ENCODE measurements at places on chromosomes 11 and 22. TPM values are rescaled to one million over a fixed set of nuclear protein-coding genes. Genes with fewer than 3 reads are reported as not detected.

CCDC73 gene
- 0.07 TPM for total RNA-seq

RBFOX2 gene
- total RNA-seq = 63.1 TPM

CCDC188 gene
- not detected for total RNA-seq

GAB2 gene
- total RNA-seq = 12.7 TPM

MYBPC3 gene
- total RNA-seq = not detected

LMO2 gene
- 1.3 TPM for total RNA-seq

SERPING1 gene
- 61.8 TPM for total RNA-seq

CNGA4 gene
- 0.32 TPM for total RNA-seq

TIGD3 gene
- total RNA-seq = 0.73 TPM

KCNJ11 gene
- total RNA-seq = 2.9 TPM

C11orf16 gene
- total RNA-seq = not detected

MMP8 gene
- total RNA-seq = not detected

KCNJ5 gene
- not detected for total RNA-seq

OR8D4 gene
- total RNA-seq = not detected

LARGE1 gene
- 11.6 TPM for total RNA-seq

NAALAD2 gene
- 0.38 TPM for total RNA-seq

MB gene
- 0.37 TPM for total RNA-seq

GRCh38 chr22:25137577-25138525 is 61.8 kb upstream of the CRYBB3 start:
- no peak for DNase-seq

DNA sequence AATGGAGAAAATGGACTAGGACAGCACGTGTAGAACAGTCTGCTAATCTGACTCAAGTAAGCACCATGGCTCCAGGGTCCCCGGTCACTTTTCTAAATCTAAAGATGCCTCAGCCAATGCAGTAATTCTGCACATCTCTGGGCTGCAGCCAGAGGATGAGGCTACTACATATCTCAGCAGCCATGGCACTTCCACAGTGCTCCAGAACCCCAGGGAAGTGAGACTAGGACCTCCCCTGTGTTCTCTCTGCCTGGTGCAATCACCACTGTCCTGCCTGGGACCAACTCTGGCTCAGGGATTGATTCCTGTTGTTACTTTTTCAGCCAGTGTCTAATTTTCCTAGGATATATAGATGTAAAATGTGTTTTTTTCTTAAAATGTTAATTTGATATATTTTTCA is 129.4 kb upstream of the TOP3B start:
- DNase-seq = no peak

GRCh38 chr11:35148163-35148837 is 9.3 kb downstream of the CD44 start:
- DNase-seq = no peak

DNA sequence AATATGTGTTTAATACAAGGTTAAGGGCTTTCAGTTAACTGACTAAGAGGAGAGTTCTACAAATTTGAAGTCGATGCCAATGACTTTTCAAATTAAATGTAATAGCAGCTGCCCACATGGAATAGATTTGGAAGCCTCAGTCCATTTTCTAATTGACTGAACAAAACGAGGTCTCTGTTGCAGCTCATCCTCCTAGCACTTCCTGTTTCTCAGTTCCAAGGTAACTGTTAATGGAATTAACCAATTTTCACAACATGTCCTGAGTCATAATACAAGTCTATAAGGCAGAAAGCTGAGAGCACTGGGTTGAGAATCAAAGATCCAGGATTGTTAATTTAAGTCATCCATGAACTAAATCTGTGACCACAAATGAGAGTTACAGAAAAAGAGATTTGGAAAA is 177.2 kb downstream of the OPCML start:
- DNase-seq = no peak

GRCh38 chr11:126114486-126115126 is 51.9 kb upstream of the CDON start:
- no peak for DNase-seq

- no peak for DNase-seq
Observed at GRCh38 chr11:32280339-32280738, 155.0 kb downstream of the WT1 start.

- DNase-seq = no peak
Observed at GRCh38 chr11:48025293-48025983, 45.1 kb downstream of the PTPRJ start.

- no peak for DNase-seq
Observed at GRCh38 chr11:62988276-62988675, 3.5 kb upstream of the SLC22A6 start.

DNA sequence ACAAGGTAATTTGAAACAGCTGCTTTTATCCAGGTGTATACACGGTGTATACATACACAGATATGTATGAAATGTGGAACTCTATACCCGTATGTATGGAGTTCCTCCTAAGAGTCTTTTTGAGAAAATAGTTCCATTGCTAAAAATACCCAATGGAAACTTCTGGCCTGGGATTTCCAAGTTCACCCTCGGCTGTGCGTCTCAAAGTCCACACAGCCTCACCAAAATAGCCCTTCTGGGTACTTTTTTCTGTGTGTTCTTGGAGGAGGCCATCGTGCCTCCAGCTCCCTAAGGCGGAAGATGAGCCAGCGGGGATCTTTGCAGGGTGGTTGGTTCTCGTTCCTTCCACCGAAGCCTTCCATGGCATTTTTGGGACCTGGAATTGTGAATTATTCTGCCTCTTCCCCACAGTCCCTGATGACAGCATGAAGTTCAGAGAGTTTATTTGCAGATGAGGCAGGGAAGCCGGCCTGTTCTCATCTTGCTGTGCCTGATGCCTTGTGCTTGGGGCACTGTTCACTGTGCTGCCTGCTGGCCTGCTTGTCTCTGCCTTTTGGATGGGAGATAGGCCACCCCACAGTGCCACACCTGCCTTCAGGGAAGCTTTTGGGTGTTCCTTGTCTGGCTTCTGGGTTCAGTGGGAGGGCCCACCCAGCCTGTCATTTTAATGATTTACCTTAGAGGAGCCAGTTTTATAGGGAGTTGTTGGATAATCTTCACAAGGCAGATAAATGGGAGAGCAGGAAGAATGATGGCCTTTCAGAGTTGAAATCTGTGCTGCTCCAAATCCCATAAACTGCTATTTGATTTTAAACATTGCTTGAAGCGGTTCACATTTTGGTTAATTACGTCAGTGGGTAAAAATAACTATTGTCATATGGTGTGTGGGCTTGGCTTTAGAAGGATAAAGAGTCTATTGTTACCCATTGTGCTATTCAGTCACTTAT is 112.7 kb upstream of the OR4B1 start:
- peak; percentile 67 for DNase-seq

- DNase-seq = peak; percentile 60
Observed at GRCh38 chr11:2932850-2933251, 3.6 kb upstream of the PHLDA2 start.

GRCh38 chr11:28922386-28922981 is 814.3 kb downstream of the METTL15 start:
- no peak for DNase-seq

- no peak for DNase-seq
Observed at GRCh38 chr11:16155448-16155847, 200.9 kb downstream of the SOX6 start.

- no peak for DNase-seq
Observed at GRCh38 chr22:32708830-32709229, 92.7 kb upstream of the TIMP3 start.

GRCh38 chr22:37664249-37665101 is 6.0 kb downstream of the PDXP start:
- DNase-seq = no peak

GRCh38 chr11:10208131-10208575 is 85.9 kb downstream of the SBF2 start:
- peak; percentile 3 for DNase-seq

- DNase-seq = no peak
Observed at GRCh38 chr11:45048313-45048841, 97.7 kb upstream of the TP53I11 start.

GRCh38 chr11:110356762-110357671 is 60.6 kb upstream of the RDX start:
- peak; percentile 51 for DNase-seq

DNA sequence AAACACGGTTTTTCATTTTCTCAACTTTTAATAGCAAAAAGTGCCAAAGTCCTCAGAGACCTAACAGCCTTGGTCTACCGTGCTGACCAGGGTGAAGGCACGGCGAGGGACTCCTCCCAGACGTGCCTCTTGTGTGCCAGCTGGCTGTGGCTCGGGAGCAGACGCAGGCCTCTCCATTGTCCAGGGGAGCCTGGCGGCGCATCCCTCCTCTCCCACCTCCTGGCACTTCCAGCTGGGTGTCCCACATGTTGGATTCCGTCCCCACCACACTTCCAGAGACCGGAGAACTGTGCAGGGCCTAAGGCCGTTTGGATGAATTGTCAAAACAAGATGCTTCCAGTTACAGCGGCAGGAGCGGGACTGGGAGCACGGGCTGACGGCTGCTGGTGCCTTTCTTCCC is 11.6 kb downstream of the CDPF1 start:
- no peak for DNase-seq

- no peak for DNase-seq
Observed at GRCh38 chr11:33935461-33936456, 43.9 kb upstream of the LMO2 start.

GRCh38 chr22:21094911-21095772 is 49.4 kb downstream of the LRRC74B start:
- DNase-seq = no peak

DNA sequence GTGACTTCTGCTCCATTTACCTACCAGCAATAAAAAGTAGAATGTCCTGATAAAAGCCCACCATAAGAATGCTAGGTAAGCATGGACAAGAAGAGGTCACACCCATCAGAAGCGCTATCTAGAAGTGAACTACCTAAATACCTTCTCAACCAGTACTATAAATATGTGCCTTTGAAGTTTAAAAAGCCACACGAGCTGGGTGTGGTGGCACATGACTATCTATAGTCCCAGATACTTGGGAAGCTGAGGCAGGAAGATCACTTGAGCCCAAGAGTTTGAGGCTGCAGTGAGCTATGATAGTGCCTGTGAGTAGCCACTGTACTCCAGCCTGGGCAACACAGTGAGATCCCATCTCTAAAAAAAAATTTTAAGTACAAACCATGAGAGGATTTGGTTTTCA is 66.7 kb downstream of the PACSIN2 start:
- no peak for DNase-seq

- peak; percentile 42 for DNase-seq
Observed at GRCh38 chr11:62921573-62922188, 518 bp upstream of the CHRM1 start.

DNA sequence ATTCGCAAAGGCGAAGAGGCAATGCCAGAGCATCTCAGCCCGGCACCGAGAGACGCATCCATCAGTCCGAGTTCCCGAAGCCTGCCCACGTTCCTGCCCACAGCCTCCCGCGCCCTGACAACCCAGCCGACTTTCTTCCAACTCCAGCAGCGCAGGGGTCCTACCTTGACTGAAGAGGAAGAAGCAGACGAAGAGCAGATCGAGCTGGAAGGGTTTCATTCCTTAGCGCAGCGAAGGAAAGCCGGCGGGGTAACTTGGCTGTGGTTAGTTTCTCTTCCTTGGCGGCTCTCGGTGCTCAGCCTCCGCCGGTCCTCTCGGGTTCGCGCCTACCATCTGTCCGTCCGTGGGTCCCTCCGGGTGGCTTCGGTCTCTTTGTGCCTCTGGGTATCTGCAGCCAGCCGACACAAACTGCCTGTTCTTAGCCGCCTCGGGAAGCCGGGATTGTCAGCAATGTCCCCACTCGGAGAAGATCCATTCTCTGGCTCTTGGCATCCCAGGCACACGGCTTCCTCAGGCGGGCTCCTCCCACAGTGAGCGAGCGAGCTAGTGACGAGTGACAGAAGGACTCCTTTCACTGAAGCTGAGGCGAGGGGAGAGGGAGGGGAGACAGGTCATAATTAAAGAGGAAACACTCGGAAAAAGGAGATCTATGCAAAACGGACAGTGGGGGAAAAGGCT is at the start of gene KIRREL3:
Gene KIRREL3 (minus strand): TSS at position 480 of the 678 bp plus-strand sequence.
- DNase-seq = no peak

GRCh38 chr22:19803736-19804267 is 43.2 kb downstream of the TBX1 start:
- no peak for DNase-seq

DNA sequence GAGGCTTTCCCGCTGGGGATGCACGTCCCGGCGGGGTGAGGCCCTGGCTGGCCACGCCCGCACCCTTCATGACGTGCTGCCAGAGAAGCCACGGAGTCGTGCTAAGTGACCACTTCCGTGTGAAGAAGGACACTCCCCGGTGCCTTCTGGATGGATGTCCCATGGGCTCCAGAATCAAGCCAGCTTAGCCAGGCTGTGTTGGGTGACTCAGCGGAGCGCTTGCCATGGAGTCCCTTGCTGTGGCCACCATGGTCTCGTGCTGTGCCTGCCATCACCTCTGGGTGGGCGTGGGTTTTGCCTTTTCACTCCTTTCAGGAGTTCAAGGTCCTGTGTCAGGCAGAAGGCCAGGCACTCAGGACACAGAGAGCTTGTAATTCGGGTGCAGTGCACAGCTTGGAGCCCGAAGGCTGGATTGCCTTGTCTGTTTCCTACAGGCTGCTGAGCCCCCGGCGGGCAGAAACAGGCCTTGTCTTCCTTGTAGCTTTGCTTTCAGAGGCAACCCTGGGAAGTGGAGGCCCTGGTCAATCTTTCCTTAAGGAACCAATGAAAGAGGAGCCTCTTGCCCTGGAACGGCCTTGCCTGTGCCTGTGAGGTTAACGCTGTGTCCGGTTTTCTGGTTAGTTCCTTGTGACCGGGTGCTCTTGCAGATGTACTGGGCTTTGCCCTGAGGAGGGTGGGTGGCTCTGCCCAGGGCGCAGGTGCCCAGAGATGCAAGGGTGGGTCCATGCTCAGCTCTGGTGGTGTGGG is 268.6 kb downstream of the TBC1D22A start:
- no peak for DNase-seq

- no peak for DNase-seq
Observed at GRCh38 chr11:71114124-71114851, 138.1 kb downstream of the SHANK2 start.
